ENCODE measurements at places on chromosomes 3 and 15.
A peak's percentile ranks its signal among the peaks of the same experiment; 100 is the strongest.

DNA sequence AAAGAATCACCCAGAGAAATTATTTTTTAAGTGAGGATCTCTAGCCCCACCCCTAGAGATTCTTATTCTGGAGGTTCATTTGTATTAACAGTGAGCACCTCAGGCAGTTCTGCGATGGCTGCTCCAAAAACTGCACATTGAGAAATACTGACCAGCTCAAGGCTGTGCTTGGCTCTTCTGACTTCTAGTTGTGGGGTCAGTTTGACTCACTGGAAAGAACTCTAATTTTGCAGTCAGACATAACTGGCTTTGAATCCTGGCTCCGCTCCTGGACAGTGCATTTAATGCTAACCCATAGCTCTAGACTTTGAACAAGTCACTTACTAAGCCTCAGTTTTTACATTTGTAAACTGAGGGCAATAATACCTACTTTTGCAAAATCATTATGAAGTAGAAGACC, 123.6 kb upstream of the SKOR1 start:
- no peak for DNase-seq

GRCh38 chr3:139778682-139779233, 101.0 kb upstream of the NMNAT3 start:
- DNase-seq = no peak

DNA sequence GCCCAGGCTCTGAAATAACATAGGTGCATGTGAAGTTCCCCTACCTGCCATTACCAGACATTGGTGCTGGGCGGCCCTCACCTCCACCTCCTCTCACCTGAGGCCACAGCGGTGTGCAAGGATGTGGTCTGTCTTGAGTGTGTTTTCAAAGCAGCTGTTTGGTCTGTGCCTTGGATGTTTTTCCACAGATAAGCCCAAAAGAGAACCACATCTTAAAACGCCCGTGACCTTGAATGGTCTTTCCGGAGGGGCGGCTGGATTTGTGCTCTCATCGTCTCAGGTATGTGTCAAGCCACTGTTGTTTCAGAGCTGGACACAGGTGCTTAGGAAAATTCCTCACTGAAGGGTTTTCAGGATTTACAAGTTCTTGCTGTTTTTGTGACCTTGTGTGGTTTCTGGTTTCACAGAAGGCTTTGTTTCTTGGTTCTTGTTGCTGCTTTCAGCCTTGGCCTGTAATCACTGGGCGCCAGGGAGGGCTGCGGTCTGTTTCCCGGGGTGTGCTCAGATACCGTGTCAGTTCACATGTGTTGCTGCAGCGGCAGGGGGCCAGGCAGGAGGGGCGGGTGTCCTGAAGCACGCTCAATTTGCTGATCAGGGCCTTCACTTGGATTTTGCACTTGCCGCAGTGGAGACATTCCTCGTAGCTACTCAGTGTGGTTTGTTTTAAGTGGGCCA, 128.4 kb downstream of the IGF1R start:
- peak; percentile 60 for DNase-seq

- DNase-seq = no peak
Measured at GRCh38 chr3:55204417-55204816, 276.6 kb upstream of the LRTM1 start.

DNA sequence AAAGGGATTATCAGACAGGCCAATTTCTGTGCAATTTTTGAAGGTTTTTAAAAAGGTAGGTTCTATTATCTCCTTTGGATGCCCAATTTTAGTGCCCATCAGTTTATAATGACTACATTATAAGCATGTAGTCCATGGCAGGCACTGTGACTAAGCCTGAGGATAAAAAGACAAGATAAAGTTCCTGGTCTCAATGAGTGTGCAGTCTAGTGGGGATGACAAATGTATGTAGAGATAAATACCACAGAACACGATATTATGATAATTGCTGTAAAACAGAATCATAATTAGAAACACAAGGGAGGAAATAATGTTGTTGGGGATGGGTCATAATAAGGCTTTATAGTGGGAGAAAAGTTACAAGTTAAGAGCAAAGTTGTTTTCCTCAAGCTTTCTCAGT, 163.1 kb downstream of the ZNF385D start:
- DNase-seq = no peak

DNA sequence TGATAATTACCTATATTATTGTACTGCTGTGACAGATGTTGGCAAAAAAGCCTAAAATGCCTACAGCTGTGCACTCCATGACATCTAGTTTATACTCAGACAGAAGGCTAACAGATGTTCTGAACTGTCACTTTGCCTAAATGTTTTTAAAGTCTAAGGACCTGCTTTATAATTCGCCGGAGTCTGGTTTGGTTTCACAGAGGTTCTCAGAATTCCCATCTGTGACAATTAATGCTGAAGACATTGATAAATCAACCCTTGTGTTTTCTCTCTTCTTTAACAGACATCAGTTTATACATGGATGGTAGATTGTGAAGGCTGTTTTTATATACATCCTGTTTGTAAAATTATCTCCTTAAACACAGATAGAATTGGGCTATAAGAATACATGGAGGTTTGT, 19.8 kb upstream of the SOX2 start:
- DNase-seq = no peak

DNA sequence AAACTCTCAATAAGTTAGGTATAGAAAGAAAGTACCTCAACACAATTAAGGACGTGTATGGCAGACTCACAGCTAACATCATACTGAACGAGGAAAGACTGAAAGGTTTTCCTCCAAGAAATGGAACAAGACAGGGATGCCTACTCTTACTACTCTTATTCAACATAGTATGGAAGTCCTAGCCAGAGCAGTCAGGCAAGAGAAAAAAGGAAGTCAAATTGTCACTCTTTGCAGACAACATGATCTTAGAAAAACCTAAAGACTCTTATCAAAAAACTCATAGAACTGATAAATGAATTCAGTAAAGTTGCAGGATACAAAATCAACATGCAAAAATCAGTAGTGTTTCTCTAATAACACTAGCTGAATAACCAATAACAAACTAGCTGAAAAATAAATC, 96.0 kb downstream of the C3orf70 start:
- no peak for DNase-seq

- DNase-seq = no peak
Measured at GRCh38 chr3:14785207-14786155, 33.3 kb upstream of the FGD5 start.

DNA sequence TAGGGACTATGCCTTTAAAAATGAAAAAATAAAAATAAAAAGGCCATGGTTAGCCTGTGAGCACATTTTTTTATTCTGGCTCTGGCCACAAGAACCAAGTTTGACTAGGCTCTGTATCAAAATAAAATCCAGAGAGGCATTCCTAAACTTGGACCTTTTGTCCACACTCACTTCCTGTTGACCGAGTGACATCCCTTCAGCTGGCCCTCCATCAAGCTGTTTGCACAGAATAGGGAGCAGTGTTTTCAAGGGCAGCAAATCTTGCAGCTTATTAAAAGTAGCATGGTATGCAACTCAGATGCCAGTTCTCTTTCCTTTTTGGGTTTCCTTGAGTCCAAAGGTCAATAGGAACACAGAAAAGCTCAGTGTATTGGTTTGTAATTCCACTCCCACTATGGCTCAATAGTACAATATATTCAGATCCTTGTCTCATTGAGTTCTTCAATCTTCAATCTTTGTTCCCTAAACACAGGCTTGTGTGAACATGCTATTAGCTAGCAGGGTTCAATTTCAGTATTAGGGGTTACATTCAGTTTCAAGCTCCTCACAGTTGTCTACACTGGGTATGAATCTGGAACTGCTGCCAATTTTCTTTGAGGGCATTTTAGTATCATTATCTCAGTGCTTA, 244.5 kb downstream of the RBMS3 start:
- DNase-seq = no peak

- no peak for DNase-seq
Measured at GRCh38 chr15:69891606-69892005, 206.1 kb downstream of the TLE3 start.

DNA sequence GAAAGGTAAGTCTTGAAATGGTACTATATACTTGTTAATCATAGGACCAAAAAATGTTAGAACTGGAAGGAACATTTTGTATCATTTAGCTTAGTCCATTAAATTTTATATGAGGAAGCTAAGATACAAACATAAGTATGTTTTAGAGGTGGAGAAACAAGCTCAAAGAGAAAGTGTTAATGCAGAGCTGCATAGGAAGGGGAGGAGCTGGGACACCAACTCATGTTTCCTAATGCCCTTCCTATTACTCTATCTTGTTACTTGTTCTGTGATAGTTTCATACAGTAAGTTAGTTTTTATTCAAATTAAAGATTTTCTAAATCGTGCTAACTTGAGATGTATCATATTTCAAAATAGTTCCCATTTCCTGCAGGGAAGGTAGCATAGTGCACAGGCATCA, 7.4 kb downstream of the SLC35A5 start:
- DNase-seq = no peak

DNA sequence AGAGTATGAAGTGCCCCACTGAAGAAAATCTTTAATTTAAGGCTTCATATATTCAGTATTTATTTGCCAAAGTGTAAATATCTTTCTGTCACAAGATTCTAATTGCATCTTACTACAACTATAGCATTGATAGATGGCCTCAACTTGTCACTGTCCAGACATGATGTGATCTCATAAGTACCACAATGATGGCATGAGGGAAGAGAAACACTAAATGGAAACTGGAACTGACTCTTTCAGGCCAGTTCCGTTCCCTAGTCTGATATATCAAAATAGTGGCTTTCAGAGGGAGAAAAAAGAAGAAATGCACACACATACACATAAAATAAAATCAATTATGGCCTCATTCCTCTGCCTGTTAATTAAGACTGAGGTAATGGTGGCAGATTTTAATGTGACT, 615.7 kb downstream of the TBL1XR1 start:
- DNase-seq = no peak

- DNase-seq = no peak
Measured at GRCh38 chr3:155682426-155683343, 62.2 kb downstream of the PLCH1 start.

- no peak for DNase-seq
Measured at GRCh38 chr15:73751899-73752805, 999 bp downstream of the INSYN1 start.

- DNase-seq = no peak
Measured at GRCh38 chr3:52391096-52391495, 53.8 kb downstream of the SEMA3G start.

GRCh38 chr3:112688819-112689218, 47.9 kb upstream of the CCDC80 start:
- DNase-seq = peak; percentile 14

DNA sequence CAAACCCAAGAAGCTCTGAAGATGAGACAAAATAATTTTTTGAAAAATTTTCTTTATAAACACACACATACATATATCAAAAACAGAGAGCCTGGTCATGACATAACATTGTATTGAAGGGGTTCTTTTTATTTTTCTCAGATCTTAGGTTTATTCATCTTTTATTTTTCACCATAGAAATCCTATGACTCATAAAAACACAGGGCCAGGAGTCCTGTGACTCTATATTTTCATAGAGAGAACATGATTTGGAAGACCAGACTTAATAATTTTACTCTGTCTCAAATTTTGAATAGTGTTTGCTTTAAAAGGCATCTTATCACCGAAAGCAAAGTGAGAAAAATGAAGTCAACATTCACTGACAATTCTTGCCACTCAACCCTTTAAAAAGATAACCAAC, 57.7 kb downstream of the SUCNR1 start:
- no peak for DNase-seq

GRCh38 chr15:64095431-64095794, 369 bp upstream of the SNX1 start:
- no peak for DNase-seq

GRCh38 chr3:139339219-139339906, 4.5 kb upstream of the MRPS22 start:
- DNase-seq = no peak

GRCh38 chr3:129358177-129358771, 70.2 kb downstream of the EFCAB12 start:
- DNase-seq = no peak

DNA sequence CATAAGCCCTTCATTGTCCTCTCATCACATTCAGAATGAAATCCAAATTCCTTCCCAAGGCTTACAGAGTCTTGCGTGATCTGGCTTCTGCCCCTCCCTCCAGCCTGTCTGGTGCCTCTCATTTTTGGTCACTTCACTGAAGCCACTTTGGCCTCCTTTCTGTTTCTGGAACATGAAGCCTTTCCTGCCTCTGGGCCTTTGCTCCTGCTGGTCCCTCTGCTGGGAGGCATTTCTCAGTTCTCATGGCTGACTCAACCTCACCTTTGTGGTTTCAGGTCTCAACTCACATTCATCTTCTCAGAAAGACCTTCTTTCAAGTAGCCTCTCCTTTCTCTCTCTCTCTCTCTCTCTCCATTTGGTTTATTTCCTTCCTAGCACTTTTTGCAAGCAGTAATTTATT, 43.9 kb upstream of the BHLHE40 start:
- no peak for DNase-seq

- DNase-seq = peak; percentile 84
Measured at GRCh38 chr3:12135029-12135657, 23.6 kb downstream of the TIMP4 start.

- DNase-seq = no peak
Measured at GRCh38 chr3:117105686-117106085, 396.1 kb downstream of the TUSC7 start.

GRCh38 chr3:79361748-79362378, 405.9 kb downstream of the ROBO1 start:
- peak; percentile 69 for DNase-seq

DNA sequence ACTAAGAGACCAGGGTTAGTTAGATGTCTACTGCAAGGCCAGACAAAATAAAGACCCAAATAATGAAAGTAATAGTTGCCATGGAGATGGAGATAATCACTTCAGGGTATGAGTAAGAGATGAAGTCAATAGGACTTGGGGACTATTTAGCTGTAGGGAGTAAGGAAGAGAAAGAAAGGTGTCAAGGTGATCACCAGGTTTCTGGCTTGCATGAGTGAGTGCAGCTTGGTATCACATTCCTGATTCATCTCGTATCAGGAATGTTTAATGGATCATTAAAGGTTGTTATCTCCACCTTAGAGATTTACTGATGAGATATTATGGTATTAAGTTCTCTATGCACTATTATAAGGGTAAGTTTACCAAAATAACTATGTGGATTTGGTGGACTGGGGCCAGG, 357.4 kb upstream of the ATP11B start:
- no peak for DNase-seq

DNA sequence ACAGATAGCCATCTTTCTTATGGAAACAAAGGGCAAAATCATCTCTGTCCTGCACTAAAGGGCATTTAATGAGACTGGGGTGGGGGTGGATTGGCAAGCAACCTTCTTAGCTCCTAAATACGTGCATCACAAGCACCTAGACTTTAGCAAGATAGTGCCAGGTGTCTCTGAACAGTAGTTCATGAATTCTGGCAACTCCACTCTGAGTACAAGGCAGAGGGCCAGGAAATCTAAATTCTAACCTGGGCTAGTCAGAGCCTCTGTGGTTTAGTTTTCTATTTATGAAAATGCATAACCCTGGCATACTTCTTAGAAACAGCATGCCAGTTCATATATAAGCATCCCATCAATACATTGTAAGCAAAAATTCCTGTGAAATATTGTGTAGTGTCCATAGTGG, 788.5 kb downstream of the MCTP2 start:
- DNase-seq = no peak

DNA sequence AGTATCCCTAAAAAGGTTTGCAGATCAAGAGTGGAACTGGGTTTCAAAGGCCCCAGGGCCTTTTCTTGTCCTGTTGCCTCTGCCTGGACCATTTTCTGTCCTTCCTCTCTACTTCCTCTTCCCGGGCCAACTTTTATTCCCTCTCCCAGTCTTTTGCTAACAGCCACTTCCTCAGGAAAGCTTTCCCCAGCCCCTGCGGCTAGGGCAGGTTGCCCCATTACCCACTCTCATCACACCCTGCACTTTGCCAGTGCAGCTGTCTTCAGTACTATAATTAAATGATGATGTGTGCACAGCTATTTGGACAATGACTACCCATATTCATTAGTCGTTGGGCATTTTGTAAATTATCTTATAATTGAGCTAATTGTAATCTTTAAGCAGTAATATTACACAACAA, 150.5 kb upstream of the THBS1 start:
- no peak for DNase-seq

All from hepatocyte (in vitro differentiated cells).